ENCODE measurements at places on chromosomes 3 and 15. TPM values are rescaled to one million over a fixed set of nuclear protein-coding genes. Genes with fewer than 3 reads are reported as not detected.

- no peak for DNase-seq
Measured at GRCh38 chr3:69441732-69442131, 55.8 kb upstream of the FRMD4B start.

DNA sequence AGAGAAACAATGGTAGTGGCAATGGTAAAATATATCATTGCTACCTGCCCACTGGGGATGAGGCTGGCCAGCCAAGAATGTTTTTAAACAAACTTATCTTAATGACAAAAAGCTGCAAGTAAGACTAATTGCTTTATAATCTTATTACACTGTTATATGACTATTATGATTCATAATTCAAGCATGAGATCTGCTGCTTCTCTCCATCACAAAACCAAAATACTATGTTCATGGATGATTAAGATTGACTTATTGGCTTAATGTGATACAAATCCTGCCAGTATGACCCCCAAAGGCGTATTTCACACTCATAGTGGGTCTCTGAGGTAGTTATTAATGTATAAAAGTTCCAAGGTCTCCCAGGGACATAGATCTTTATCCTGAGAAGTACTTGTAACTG is 52.6 kb downstream of the FBN1 start:
- DNase-seq: no peak

The LIPH gene
- not detected for polyA plus RNA-seq

GRCh38 chr3:185734725-185735096 is 90.1 kb downstream of the IGF2BP2 start:
- DNase-seq: peak; percentile 62

- DNase-seq: peak; percentile 51
Measured at GRCh38 chr15:80695099-80695910, at the start of gene ABHD17C. Gene ABHD17C, plus strand, starts transcription at chr15:80695310. Its CDS starts 120 bp downstream, at chr15:80695430.

DNA sequence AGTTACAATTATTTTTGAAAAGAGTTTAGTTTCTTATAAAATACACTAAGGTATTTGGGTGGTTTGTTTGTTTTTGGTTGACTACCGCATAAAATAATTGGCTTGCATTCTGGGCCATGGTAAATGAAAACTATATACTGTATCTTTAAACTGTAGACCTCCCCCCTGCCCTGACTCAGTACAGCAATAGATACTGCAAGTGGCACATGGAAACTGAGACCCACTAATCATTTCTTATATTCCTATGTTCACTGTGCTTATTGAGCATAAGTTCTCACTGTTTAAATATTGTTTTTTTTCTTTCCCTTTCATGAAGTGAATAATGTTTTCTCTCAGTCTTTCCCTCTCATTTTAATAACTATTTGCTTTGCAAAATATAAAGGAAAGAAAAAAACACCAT is 45.8 kb downstream of the RASA2 start:
- DNase-seq: no peak

The TLR9 gene
- polyA plus RNA-seq: 0.11 TPM

The GABRG3 gene
- polyA plus RNA-seq: not detected

DNA sequence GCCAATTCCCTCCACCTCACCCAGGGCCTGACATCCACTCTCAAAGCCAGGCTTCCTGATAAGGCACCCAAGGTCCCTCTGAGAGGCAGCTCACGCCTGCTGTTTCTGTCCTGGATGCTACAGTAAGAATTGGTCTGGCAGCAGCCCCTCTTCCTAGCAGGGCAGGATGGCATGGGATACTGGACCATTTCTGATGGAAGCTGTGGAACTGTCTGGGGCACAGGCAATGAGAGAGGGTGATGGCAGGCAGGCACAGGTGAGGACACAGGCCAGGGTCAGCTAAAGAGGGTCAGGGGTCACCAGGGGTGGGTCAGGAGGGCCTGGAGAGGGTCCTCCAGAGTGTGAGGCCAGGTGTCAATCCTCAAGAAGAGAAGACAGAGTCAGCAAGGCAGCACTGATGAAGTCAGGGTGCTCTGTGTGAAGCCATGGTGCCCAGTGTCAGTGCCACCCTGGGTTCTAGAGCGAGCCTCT is 41.9 kb upstream of the SLC41A3 start:
- DNase-seq: no peak

The NR1I2 gene
- 0.03 TPM for polyA plus RNA-seq

The SPINK8 gene
- polyA plus RNA-seq: not detected

The EFCAB12 gene
- 0.15 TPM for polyA plus RNA-seq

The C3orf20 gene
- not detected for polyA plus RNA-seq
